ENCODE measurements at places on chromosomes 3 and 15.

GRCh38 chr3:72300621-72301020 lies 515.7 kb upstream of the PROK2 start:
- no peak for DNase-seq

GRCh38 chr15:67329984-67330733 lies 75.6 kb downstream of the IQCH start:
- no peak for DNase-seq

- no peak for DNase-seq
These were observed 9.2 kb downstream of the CD86 start for GRCh38 chr3:122064326-122064725.

GRCh38 chr3:29649815-29650547 lies 369.1 kb downstream of the RBMS3 start:
- no peak for DNase-seq

- no peak for DNase-seq
These were observed 276.6 kb upstream of the THBS1 start for GRCh38 chr15:39304201-39304841.

All from LoVo (cell line).